Fibroblast of skin of back (primary cell): ENCODE measurements at places on chromosomes 2 and 18.
A peak's percentile ranks its signal among the peaks of the same experiment; 100 is the strongest.

- no peak for DNase-seq
Measured at GRCh38 chr2:150971910-150972309, 289.8 kb downstream of the RBM43 start.

DNA sequence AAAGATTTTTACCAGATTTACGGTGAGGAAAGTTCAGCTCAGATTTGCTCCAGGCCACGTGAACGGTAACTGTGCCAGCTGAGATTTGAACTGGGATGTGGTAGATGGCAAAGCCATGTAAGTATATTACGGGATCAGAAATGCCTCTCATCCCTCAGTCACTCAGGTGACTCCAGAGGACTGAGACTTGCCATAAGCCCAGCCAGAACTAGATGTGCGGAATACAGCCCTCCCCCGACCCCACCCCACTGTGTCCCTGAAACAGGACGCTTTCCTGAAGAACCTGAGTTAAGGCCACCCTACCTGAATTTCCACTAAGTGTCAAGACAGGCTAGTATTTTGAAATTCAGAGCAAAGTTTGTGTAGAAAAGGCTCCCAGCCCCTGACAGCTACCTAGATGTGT lies 1.3 kb upstream of the FHL2 start:
- no peak for DNase-seq

- DNase-seq, result no peak
Measured at GRCh38 chr2:168577885-168578284, 121.8 kb downstream of the CERS6 start.

DNA sequence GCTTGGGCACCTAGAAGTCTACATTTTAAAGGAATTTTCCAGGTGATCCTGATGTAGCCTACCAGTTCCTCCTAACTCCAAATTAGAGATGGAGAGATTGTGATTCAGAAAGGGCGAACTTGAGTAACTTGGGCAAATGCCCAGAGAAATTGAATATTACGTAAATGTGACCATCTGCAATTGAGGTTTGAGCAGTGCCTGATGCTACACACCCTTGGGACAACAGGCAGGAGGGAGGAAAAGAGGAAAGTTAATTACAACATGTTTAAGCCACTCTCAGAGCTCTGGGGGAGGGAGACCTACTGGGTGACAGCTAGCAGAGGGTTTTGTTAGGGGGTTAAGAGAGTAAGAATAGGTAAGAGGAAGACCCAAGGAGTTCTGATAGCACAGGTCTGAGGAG lies 208.9 kb downstream of the LPIN1 start:
- DNase-seq, result no peak

- DNase-seq, result no peak
Measured at GRCh38 chr2:41998186-41999127, 49.4 kb upstream of the PKDCC start.

GRCh38 chr2:23058435-23058834 lies 326.5 kb upstream of the KLHL29 start:
- no peak for DNase-seq

- DNase-seq, result no peak
Measured at GRCh38 chr2:51225377-51225776, 193.4 kb upstream of the NRXN1 start.

- DNase-seq, result no peak
Measured at GRCh38 chr2:44295633-44296359, 20.5 kb downstream of the SLC3A1 start.

DNA sequence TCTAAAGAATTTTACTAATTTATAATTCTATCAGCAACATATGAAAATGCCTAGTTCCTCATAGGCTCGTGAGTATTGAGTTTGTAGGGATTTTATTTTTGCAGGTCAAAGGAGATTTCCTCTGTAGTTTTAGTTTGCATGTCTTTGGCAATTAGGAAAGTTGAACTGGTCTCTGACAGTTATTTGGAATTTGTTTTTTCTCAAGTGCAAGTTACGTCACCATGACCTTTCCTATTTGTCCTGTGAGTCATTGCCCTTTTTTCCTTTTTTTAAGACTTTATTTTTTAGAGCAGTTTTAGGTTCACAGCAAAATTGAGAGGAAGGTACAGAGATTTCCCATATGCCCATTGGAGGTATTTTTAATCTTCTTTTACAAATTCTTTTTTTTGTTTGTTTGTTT lies 29.0 kb downstream of the RAMP1 start:
- peak; percentile 47 for DNase-seq

DNA sequence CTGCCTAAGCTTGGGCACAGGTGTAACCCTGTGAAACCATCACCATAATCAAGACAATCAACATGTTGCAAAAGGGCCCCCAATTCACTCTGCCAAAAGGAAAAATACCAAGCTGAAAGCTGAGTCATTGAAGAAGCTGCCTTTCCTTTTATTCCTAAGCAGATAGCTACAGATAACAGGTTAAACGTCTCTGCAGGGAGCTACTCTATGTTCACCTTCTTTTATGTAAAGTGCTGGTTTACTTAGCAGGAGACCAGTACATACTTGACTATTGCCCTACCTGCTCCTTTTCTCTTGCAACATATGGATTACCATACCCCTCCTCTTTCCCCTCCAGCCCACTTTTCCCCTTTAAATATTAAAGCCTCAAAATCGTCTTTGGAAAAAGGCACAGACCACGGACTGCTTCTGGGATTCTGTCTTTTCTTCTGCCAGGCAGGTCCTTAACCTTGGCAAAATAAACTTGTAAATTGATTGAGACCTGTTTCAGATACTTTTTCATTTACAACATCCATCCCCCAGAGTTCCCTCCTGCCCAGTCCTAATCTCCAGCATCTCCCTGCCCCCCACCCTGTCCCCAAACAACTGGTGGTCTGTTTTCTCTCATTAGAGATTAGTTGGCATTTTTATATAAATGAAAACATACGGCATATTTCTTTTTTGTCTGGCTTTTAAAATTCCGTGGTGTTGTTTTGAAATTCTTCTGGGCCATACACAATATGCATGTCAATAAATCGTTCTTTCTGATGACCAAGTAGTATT lies 37.8 kb upstream of the LDLRAD4 start:
- no peak for DNase-seq

DNA sequence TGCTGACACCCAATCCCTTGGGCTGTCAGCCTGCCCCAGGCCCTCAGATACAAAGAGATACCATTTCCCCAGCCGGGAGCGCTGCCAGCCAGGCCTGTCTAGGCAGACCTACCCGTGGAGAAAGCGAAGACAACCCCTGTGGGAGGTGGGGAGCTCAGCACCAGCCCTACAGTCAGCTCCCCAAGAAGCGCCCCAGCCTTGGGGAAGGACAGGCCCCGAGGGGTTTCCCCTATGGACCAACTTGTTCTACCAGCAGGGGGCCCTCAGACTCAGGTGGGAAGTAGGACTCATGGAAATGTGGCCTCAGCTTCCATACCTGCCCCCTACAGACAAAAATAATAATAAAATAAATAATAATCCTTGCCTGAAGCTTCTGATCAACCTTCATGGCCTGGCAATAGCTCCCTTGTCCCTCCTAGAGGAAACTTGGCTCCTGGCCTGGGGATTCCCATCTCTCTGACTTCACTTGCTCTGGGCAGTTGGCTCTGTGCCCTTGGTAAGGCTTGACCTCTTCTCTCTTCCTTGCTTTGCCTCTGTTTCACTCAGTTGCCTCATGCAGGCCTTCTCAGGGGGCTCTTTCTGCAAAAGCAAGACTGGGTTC lies 7.0 kb downstream of the SLC35F6 start:
- DNase-seq, result peak; percentile 47

GRCh38 chr2:220006152-220006621 lies 378.8 kb downstream of the SLC4A3 start:
- DNase-seq, result peak; percentile 73

DNA sequence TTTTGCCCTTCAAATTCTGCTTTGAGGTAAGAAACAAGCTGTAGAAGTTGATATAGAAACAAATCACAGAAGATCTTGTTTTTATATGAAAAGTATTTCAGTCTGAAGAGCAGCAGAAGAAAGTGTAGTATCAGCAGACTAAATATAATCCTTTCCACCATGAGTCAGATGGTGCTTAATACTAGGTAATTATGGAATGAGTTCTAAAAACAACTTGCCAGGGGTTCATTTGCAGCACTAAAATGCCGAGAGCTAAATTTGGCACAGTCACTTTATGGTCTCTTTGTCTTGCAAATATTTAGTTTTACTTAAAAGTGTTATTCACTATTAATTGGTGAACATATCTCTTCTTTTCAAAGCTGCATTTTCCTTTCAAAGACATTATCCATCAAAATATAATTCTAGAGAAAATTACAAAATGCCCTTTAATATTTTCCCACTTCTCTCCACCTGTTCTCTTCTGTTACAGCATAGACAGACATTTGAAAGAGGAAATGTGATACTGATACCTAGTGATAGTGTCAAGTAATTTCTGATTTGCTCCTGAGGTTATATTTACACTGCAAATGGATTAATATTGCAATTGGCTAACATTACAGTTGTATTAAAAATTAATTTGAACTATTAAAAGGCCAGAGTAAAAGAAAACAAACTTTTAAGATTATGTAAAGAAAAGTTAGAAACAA lies 5.3 kb downstream of the MYL1 start:
- DNase-seq, result no peak

GRCh38 chr2:232976176-232976575 lies 36.9 kb downstream of the NGEF start:
- DNase-seq, result no peak

- DNase-seq, result no peak
Measured at GRCh38 chr2:100982431-100982861, 19.6 kb upstream of the RPL31 start.

DNA sequence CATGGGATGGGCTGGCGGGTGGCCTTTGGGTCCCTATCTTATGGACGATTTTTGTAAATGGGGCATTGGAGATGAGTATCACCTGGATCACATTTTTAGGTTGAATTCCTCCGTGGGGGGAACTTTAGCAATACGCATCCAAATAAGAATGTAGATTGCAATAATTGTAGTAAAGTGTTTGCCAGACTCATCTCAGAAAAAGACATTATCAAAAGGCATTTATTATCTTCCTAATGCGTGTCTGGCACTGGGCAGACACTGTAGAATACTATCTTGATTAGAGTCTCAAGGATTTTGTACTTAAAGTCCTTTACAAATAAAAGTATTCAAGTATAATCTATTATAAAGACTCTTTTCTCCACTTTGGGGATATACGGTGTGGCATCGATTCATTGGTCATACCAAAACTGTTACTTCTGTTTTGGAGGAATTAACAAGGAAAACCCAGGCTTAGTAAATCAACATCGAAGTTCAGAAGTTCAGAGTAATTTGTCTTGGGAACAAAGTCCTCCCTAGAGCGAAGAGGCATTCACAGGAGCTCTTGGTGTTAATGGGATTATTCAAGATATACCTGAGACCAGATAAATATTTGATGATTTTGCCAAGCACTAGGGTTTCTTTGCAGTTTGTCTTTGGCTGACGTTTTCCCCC lies 578 bp upstream of the ACKR3 start:
- DNase-seq, result no peak

- peak; percentile 21 for DNase-seq
Measured at GRCh38 chr2:101500180-101500579, 25.3 kb upstream of the RFX8 start.

DNA sequence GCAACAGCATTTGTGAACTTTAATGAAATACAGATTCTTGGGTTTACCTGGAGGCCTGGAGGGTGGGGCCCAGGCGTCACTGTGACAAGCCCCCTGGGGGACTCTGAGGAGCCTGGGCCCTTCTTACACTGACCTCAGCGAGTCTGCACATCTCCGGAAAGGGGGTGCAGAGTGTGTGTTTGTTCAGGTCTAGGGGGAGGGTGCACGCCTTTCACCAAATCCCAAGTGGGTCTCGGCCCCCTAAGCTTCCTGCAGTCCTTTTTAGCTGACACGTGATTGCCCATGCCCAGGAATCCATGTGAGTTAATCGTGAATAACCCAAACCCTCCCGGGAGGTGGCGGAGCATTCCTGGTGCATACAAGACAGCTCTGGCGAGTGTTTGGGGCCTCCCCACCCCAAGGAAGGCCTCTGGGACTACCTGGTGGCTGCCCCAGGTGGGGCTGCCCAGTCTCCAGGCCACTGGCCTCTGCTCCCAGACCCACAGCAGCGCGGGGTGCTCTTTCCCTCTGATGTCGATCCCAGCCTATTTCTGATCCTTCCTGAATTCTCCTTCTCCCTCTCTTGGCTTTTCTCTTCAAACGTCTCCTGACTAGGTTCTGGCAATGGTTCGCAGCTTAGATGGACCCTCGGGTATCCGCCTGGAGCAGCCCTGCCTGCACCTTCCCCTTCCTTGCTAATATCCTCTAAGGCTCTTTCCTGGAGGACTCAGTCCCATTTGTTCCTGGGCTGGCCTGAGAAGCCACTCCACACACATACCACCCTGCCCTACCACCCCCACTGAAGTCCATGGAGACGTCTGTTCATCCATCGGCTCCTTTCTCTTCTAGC lies 10.0 kb downstream of the NGEF start:
- DNase-seq, result no peak

GRCh38 chr2:223598994-223599639 lies 3.0 kb downstream of the SCG2 start:
- peak; percentile 89 for DNase-seq

GRCh38 chr18:68734308-68734707 lies 19.4 kb upstream of the TMX3 start:
- DNase-seq, result peak; percentile 81

GRCh38 chr18:31577195-31577594 lies 14.5 kb upstream of the TTR start:
- DNase-seq, result no peak

DNA sequence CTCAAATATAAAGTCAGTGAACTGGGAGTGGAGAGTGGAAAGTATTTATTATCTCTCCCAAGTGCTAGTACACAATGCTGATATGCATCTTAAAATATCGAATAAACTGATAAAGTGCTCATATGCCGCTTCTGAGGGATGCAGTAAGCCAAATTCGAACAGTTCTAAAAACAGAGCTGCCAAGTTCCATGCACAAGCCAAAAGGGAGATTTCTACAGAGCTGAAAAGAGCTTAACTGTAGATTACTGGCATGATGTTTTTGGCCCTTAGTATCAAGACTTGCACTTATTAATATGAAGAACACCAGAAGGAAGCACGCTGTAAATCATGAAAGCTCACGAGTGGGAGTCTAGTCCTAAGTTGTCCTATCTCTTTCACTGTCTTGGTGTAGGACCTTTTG lies 7.9 kb downstream of the TMEFF2 start:
- no peak for DNase-seq

DNA sequence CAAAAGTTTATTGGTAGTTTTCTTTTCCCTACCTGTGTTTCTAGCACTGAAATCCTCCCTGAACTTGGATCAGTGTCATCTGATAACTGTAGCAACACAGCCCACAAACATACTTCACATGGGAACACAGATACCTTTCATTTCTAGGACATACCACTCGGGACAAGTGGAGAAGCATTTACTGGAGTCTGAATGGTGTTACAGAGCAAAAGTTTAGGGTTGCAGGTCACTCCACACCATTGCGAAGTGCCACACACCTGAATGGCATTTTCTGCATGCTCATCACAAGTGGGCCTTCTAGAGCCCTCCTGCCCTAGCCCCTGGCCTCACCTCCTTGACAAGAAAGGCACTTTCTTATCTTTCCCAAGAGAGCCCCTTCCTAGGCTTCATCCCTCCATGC lies 184.8 kb upstream of the PKDCC start:
- DNase-seq, result no peak
